Islet precursor cell (in vitro differentiated cells): ENCODE measurements at places on chromosomes 6 and 20.
A peak's percentile ranks its signal among the peaks of the same experiment; 100 is the strongest.

DNA sequence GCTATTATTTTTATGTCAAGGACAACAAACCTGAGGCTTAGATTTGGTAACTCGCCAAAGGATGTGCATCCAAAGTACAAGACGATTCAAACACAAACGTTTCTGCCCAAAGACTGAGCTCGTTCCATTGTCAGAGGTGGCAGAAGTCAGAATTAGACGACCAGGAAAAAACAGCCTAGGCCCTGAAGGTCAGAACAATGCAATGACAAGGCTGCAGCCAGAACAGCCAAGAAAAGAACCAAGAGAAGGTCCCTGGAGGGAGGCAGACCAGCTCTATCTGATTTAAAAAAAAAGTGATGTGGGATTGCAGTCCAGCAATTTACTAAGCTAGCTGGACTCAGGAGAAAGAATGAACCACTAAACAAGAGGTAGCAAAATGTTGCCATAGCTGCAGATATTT, 54.2 kb downstream of the NCOA7 start:
- no peak for DNase-seq

DNA sequence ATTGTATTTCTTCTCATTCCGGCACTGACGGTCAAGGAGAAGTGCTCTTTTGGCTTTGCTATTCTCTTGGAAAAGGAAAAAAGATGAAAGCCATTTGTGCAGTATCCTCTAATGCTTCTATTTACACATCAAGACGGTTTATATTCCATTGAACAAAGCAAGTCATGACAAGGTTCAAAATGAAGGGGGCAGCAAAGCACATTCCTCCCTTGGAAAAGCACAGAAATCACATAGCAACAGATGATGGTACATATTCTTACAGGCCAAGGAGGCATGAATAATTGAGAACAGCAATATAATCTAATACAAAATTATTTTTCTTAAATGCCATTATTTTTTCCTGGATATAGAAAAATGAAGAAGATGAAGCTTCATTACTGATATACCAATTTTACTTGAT, 508.2 kb upstream of the JAG1 start:
- DNase-seq, result no peak

DNA sequence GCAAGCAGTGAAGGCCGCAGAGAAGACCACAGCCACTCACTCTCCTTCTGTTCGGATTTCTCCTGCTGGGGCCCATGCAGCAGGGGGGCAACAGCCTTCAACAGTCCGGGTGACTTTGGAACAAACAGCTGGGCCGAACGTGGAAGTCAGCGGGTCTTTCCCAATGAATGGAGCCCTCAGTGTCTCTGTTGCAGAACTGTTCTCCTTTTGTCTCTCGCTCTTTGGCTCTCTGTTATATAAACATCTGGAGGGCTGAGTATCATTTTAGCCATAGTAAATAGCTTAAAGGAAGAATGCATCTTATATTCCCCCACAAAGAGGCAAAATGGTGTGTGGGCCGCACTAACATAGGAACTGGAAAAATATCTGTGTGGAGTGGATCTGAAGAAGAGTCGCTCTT, 136.7 kb upstream of the RALGAPA2 start:
- DNase-seq, result no peak

- no peak for DNase-seq
These were observed 14.2 kb upstream of the GMDS start for GRCh38 chr6:2259574-2259973.

- no peak for DNase-seq
These were observed 66.9 kb upstream of the CDH4 start for GRCh38 chr20:61185181-61185580.

- DNase-seq, result peak; percentile 90
These were observed 259.1 kb downstream of the ARID1B start for GRCh38 chr6:157036245-157036711.

GRCh38 chr20:64279826-64280459, 24.4 kb downstream of the PCMTD2 start:
- DNase-seq, result no peak

GRCh38 chr6:130482645-130483390, 117.0 kb downstream of the TMEM200A start:
- DNase-seq, result no peak
